ENCODE measurements at places on chromosomes 7 and 10. TPM values are rescaled to one million over a fixed set of nuclear protein-coding genes. Genes with fewer than 3 reads are reported as not detected.

DNA sequence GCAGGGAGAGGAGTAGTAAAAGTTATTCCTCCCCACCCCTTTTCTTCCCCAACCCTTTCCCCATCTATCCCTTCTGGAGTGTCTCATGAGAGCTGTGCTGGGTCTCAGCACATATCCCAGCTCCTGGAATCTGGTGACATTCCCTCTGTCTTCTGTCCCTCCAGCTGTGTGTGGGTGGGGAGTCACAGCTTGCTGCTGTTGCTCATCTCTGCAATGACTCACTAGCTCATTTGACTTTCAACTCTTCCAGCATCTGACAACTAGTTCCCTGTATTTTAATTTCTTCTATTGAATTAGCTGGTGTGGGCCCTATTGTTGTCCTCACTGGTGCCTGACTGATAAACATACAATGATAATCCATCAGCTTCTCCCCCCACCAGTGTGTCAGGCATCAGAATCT lies 198.9 kb upstream of the AUTS2 start:
- no peak for DNase-seq

DNA sequence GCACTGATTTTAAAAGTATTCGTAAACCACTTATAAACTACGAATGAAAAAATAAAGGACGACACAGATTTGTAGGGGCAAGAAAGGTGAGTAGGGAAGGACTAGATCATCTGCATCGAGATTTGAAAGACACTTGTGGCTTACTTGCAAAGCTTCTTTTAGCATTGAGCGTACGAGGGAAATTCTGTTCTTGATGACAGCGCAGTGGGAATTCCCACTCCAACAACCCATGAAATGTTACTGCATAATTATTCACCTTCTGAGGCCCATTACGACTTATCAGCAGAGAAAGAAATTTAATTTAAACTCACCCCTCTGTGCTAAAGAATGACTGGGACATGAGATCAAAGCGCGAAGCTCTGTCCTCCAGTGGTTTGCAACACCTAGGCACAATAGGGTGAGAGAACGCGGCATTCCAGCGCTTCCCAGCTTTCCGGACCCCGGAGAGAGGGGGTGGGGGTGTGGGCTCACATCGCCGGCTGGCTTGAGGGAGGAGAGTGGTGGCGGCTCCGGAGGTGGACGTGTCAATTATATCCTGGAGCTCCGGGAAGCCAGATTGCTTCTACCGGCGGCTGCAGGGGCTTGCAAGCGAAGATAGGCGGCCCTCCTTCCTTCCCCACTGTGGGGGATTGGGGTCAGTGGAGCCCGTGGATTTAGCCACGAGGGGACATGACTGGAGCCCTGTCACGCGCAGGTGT lies 10.3 kb downstream of the SP8 start:
- no peak for DNase-seq

DNA sequence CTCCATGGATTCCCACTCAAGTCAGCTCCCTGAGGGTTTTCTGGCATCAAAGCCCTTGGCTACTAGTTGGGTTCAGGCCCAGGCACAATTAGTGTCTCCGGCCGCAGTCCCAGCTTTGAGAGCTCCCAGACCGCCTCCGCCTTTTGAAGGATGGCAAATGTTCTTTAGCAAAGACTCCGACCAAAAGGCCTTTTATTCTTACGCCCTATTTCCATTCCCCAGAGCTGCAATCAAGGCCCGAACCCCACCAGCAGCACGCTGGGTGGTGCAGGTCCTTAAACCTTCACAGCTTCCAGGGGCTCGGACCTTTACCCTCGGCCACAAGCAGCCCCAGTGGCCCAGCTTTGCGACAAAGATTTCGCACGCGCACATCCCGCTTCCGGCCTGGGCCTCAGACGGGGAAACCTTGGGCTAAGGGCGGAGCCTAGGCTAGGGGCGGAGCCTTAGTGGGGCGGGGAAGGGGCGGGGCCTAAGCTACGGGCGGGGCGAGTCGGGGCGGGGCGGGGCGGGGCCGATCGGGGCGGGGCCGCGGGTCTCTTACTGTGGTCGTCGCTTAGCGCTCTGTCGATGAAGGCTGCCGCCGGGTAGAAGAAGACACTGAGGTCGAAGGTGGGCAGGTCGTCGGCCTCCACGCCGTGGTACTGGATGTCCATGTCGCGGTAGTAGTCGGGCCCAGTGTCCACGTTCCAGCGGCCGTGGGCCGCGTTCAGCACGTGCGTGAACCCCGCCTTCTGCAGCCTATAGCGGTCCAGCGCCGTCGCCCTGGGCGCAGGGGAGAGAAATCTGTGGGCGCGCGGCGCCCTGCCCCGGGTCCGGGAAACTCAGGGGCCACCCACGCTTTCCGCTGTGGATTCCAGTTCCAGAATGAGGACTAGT lies 68.0 kb upstream of the SAMD8 start:
- peak; percentile 29 for DNase-seq

DNA sequence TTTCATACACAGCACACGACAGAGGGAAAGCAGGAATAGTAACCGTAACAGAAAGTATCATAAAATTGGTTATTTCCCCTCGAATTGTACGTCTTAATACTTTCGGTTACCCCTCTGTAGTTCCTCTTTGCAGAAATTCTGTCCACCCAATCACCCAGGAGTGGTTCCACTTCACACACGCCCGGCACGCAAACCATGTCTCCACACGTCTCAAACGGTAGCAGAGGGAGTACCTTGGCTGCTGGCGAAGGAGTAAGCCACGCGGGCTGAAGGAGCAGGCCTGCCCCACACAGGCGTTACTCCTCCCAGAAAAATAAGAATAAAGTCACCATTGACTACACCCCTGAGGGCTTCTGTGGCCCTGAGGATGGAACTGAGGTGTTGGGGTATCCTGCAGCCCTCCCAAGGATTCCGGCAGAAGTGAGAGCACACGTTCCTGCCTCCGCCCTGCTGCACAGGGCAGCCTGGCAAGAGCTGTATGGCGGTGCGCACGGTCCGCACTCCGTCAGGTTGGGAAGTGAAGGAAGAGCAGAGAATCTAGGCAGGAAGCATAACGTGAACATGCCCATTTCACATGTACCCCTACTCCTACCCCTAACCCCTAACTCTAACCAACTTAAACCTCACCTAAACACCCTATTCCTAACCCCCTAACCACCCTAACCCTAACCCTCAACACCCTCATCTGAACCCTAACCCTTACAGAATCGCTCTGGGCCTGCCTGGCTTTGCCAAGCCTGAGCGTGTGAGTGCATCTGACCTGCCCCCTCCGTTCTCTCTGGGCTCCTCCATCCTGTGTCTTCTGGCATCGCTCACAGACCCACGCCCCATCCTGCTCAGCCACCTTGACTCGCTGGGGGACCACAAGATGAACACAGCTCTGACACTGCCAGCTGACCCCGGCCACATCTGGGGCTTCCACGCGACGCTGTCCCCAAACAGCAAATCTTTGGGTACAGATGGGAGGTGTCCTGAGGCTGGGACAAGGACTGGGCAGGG lies 18.2 kb downstream of the GPR146 start:
- DNase-seq: peak; percentile 54

DNA sequence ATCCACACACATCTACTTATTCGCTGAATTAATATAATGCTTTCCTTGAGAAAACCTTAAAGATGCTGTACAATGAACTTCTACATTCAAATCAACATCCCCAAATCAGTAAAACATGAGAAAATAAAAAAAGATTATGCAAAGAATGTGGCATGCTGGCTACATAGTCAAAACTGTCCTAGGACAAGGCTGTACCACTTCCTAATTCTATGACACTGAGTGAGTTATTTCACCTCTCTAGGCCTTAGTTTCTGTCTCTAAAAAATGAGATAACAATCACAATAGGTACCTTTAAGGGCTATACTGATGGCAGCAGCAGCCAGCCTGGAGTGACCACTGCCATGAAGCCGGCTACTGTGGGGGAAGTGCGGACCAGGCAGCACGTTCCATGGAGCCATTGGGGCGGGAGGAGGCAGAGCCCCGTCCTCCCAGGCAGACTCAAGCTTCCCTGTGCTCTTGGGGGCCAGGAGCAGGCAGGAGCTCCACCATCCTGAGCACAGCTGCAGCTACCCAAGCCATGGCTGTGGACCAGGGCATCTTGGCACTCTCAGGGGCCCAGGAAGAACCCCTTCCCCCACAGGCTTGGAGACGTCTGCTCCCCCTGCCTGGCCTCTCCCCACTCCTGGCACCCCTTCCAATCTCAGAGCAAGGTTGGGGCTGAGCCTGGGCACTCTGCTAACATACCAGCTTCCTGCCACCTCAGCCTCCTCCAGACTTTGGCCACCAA lies 110.2 kb downstream of the ELAPOR2 start:
- peak; percentile 15 for DNase-seq

GRCh38 chr10:62170732-62171131 lies 97.9 kb downstream of the RTKN2 start:
- no peak for DNase-seq

DNA sequence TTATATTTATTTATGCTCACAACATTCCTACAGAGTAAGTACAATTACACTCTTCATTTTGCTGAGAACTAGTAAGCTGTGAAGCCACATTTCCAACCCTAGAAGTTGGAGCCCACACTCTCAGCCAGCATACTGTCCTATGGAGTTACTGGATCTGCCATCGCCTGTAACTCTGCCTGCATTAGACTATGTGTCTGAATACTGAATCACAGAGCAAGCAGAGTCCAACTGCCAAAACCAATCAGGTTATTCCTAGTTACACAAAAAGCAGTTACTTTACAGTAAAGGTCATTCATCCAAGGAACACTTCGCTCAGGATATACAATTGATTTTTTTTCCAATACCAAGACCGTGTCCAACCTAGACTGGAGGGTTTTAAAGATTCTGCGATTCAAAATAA lies 21.5 kb downstream of the CTAGE6 start:
- no peak for DNase-seq

NUTM2B gene
- 0.80 TPM for total RNA-seq

PITRM1 gene
- total RNA-seq: 60.7 TPM

CNPY1 gene
- total RNA-seq: not detected
